ENCODE measurements at places on chromosomes 7 and 10.

DNA sequence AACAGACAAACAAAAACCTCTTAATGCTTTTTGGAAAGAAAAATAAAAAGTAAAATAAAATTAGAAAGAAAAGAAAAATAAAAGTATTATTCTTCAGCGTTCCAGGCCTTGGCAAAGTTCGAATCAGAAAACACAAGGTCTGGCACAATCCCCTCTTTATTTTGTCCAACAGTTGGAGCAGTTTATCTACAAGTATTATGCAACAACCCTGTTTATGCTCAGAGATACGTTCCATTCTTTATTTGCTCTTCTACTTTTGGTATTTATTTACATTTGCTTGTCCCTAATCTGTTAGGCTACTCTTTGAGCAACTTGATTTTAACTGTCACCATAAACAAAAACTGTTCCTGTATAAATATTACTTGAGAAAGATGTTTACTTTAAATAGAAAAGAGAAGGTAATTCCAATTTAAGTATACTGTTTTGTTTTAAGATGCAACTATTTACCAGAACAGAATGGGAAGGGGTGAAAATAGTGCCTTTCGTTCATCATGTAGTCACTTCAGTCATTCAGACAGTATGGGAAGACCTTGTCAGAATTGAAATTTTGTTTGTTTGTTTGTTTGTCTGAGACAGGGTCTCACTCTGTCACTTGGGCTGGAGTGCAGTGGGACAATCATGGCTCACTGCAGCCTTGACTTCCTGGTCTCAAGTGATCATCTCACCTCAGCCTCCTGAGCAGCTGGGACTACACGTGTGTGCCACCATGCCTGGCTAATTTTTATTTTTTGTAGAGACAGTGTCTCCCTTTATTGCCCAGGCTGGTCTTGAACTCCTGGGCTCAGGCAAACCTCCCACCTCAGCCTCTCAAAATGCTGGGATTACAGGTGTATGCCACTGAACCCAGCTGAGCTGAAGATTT lies 5.7 kb downstream of the PDK4 start:
- DNase-seq: no peak

DNA sequence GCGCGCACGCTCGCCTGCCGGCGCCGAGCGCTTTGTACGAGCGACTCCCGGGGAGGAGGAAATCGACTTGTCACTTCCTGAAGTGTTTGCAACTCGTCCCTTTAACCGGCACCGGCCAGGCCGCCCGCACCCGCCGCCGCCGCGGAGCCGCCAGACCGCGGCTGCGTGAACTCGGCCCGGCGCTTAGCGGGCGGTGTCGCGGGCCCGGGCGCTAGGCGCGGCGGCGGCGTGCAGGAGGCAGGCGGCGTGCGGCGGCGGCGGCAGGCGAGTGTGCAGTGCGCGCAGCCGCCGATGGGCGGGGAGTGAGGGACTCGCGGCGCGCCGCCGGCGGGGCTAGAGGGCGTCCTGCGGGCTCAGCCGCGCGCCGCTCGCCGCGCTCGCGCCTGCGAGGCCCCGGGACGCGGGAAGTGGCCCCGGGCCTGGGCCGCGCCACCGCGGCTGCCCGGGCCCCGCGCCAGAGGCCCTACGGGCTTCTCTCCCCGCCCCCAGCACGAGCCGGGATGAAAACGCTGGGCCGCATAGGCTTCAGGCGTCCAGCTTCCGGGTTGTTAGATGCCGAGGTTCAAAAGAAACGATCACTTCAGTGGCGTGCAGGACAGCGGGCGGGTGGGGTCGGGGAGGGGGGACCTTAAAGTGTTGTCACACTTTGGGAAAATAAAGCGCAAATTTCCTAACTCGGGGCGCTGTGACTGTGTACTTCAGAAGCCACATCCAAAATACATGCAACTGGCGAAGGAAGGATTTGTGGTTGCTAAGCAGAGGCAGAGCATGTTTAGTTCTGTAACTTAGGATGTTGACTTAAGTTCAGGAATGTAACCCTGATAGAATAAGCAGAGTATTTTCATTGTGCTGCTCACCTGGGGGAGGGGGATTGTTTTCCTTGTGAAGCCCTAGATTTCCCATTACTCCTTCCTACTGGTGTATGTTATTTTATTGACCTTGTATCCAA lies at the start of gene FAM53B:
TSS of gene FAM53B (minus strand) at position 277 of the 949 bp plus-strand sequence. CDS start 37,665 bp downstream, outside the sequence.
- peak; percentile 62 for DNase-seq

- DNase-seq: no peak
Observed at GRCh38 chr10:113041841-113042750, 92.0 kb downstream of the TCF7L2 start.

DNA sequence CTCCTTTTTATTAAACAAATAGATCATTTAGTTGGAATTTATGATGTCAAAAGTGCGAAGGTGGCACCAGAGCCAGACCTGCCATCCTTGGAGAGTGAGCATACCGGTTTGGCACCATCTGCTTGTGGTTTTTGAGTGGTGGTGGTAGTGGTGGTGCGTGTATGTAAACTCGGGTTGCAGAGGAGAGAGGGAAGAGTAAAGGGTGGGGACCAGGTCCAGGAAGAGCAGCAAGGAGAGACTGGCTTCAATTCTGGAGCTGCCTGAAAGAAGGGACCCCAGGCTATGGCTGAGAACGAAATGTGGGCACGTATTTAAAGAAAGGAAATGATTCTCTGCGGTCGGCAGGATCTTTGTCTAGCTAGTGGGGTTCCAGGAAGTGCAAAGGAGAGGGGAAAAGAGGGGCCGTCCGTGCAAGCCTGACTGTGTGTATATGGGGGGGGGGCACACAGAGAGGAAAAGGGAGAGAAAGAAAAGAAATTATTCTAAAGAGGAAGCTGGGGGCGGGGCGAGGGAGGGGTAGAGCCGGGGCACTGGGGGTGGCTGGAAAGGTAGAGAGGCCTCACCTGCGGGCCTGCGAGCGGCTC lies 448 bp upstream of the GOLGA7B start:
- DNase-seq: no peak

- DNase-seq: no peak
Observed at GRCh38 chr10:44807451-44807850, 103.7 kb upstream of the TMEM72 start.

Data from stimulated activated CD4-positive, alpha-beta T cell treated with anti-CD3 and anti-CD28 coated beads, Interleukin-15, amount 100 ng/mL, for 1 hour (primary cell).